ENCODE measurements at places on chromosomes 6 and 20.

DNA sequence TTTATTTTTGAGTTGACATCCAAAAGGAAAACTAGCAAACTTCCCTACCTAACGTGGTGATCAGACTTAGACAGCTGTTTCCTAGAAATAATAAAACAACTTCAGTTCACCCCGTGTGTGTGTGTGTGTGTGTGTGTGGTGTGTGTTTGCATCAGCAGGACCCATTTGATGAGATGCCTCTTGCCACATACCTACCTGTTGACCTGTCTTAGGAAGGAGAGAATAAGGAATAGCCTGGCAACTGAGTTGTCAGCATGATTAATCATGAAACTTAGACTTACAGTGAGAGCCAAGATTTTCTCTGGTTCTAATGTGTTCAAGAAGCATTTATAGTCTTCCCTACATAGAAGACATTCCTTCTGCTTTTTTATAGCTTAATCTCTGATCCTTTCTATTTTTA is 16.1 kb upstream of the PBOV1 start:
- ATAC-seq = no peak

DNA sequence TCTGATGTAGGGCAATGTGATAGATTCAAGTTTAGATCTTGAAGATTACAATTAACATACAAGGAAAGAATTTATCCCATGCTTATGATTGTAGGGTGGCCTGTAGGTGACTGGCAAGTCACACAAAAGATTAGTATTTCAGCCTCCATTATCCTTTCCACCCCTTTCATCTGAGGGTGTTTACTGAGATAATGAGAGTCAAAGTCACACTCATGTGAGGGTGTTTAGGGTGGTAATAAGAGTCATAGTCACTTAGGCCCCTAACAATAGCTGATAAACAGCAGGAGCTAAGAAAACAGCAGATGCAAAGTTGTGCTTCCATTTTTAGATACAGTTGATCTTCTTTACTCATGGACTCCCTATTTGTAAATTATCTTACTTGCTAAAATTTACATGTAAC is 11.4 kb downstream of the FAM184A start:
- no peak for ATAC-seq

- ATAC-seq = no peak
Observed at GRCh38 chr6:140345935-140346334, 971.5 kb upstream of the CITED2 start.

DNA sequence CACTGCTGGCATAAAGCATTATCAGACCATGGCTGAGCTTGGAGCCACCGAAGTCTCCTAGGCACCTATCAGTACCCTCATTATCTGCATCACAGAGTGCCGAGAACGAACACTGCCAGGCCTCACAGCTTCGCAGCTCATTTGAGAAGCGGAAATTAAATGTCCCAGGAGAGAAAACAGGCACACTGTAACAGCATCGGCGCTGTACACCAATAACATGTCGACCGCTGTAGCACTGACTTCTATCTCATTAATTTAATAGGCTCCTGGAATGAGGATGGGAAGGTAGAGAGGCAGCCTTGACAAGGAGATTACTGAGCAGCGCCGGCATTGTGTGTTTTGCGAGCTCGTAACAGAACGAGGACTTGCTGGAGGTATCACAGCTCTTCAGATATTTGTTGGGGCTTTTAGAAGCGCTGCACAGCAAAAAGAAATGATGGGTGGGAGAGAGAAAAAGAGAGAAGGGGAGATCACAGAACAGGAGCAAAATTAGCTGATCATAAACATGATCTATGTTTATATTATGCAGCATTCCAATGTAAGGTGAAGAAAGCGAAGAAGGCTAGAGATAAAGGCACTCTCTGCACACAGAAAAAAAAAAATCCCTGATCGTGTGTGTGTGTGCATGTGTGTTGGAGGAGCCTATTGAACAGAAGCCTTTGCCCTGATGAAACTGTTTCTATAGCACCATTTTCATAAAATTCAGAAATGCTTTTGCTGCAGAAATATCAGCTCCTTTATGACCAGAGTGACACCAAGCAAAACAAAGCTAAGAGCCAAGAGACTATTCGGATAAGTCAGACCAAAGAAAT is 29.2 kb downstream of the ID4 start:
- no peak for ATAC-seq

DNA sequence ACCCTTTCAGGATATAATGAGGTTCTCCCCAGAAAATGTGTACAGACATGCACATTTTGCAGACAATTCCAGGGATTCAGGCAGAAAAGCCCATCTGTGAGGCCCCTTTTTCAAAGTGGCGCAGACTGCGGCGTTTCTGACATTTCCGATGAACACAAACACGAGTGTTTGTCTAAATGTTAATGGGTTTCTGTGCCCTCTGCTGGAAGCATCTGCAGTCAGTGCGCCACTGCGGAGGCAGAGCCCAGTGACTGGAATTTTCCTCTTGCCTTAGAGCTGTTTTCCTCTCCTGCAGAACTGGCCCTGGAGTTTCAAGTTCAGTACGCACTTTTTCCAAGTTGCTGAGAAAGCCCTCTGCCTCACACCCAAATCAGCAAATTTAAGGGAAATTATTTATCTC is 15.3 kb downstream of the ANKRD60 start:
- no peak for ATAC-seq

GRCh38 chr6:100463630-100464161 is 1.0 kb downstream of the SIM1 start:
- no peak for ATAC-seq

DNA sequence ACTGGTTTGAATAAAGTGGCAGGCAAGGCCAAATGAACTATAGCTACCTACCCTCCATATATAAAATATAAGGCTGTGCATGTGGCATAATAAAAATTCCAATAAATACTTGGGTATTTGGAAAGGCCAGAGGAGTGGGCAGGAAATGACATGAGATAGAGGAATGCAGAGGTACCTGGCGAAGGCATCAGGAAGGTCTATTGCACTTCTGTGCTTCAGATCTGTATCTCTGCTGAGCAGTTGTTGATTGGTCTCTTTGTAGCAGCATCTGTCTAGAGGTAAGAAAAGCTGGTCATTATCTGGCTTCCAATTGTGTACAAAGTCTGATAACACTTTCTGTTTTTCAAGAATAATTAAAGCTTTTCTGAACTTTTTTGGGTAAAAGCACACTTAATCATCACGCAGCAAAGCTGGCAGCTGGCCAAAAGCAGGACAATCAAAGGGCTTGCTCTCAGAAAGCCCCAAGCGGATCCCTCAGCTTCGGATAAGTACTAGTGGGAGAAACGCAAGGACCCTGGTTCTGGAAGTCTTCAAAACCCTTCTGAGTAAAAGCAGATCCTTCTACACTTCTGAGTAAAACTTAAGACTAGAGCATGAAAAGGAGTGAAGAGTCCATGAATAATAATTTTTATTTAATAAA is 120.1 kb upstream of the TCF21 start:
- no peak for ATAC-seq

GRCh38 chr20:14355791-14356190 is 18.4 kb upstream of the FLRT3 start:
- ATAC-seq = no peak

- no peak for ATAC-seq
Observed at GRCh38 chr6:40399888-40400457, 187.2 kb downstream of the LRFN2 start.

- peak; percentile 41 for ATAC-seq
Observed at GRCh38 chr6:5499644-5500306, 238.5 kb downstream of the FARS2 start.

- no peak for ATAC-seq
Observed at GRCh38 chr6:16754876-16755275, 6.4 kb downstream of the ATXN1 start.

DNA sequence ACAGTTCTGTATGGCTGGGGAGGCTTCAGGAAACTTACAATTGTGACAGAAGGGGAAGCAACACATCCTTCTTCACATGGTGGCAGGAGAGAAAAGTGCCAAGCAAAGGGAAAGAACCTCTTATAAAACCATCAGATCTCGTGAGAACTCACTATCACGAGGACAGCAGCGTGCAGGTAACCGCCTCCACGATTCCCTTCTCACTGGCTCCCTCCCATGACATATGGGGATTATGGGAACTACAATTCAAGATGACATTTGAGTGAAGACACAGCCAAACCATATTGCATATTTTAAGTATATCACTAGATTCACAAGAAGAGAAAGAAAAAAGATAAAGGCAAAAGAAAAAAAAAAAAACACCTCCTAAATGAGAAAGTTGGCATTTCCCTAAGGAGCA is 431.9 kb upstream of the RGS17 start:
- no peak for ATAC-seq

DNA sequence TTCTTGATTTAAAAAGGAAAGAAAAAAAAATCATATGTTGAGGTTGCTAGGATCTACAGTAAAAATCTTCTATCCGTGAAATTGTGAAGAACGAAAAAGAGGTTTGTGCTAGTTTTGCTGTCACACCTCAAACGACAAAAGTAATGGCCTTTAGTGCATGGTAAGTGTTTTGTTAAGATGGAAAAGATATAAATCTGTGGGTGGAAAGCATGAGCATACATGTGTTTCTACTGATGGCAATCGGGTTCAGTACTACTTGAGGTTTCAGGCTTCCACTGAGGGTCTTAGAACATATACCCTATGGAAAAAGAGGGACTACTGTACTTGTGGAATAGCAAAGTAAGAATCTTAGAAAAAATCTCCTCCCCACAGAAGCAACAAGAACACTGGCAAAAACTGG is 58.0 kb downstream of the AHI1 start:
- ATAC-seq = no peak

- ATAC-seq = no peak
Observed at GRCh38 chr6:102387326-102388033, 994.0 kb downstream of the GRIK2 start.

GRCh38 chr6:16406966-16407365 is 168.6 kb downstream of the GMPR start:
- no peak for ATAC-seq

GRCh38 chr20:5510446-5510845 is 193.7 kb upstream of the PROKR2 start:
- ATAC-seq = no peak

DNA sequence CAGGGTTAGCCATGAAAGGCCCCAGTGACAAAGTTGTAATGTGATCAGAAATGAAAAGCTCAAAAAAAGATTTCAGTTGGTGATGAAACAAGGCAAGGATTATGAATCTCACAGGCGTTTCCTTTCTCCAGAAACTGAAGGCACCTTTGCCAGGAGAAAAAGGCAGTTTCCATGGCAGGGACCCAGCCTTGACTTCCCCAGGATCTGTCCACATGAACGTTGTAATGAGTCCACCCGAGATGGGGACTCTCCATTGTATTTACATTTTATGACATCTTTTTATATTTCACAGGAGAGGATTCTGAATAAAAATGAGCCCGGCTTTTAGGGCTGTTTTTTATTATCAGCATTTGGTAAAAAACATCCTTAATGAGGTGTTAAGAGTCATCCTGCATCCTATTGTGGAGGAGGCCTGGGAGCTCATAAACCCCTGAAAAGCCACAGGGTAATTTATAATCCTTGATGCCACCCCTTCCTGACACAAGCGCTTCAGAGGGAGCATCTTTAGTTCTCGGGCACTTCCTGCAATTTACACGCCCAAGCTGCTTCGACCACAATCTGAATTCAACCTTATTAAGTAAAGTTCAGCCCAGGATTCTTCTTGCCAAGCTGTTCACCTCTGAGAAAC is 74.1 kb upstream of the SALL4 start:
- ATAC-seq = no peak

DNA sequence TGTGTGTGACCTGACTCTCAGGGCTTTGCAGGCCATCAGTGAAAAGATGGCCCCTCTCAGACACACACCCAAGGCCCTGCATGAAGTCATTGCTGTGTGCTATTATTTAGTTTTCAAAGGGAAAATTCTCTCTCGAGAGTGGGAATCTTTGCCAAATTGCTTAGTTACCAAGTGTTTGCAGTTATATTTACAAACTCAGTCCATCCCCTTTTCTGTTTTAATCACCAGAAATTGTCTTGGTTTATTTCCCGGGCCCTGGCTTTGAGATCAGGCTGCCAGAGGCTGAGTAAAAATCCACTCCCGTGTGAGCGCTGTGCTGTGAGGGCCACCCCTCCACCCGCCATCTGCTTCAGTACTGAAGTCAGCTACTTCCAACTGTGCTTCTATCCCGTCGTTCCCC is 163.1 kb downstream of the SOD2 start:
- no peak for ATAC-seq

Data from activated CD4-positive, CD25-positive, alpha-beta regulatory T cell treated with anti-CD3 and anti-CD28 coated beads, Interleukin-2, amount 50 U/mL, for 24 hours (primary cell).